ENCODE measurements at places on chromosomes 1 and 21.
A peak's percentile ranks its signal among the peaks of the same experiment; 100 is the strongest.

- no peak for DNase-seq
Measured at GRCh38 chr1:27351541-27352107, 9.8 kb downstream of the SYTL1 start.

GRCh38 chr1:231442735-231443134 is 20.6 kb upstream of the EGLN1 start:
- no peak for DNase-seq

- no peak for DNase-seq
Measured at GRCh38 chr1:51697166-51697565, 80.3 kb downstream of the OSBPL9 start.

DNA sequence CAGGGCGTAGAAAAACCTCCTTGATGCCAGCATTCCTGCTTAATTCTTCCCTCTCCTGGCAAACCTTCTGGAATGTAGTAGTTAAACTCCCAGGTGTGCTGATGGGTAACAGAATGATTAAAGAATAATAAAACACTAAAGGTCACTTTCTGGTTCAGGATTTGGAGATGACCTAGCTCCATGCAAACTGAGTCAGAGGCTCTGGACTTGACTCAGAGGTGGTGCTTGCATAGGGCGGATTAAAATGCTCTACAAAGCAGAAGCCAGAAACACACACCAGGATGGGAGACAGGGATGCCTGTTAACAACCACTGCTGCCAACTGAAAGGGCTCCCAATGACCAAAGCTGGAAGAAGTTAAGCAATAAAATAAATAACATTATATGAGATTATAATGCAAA is 41.5 kb downstream of the KRTAP19-8 start:
- DNase-seq = no peak

DNA sequence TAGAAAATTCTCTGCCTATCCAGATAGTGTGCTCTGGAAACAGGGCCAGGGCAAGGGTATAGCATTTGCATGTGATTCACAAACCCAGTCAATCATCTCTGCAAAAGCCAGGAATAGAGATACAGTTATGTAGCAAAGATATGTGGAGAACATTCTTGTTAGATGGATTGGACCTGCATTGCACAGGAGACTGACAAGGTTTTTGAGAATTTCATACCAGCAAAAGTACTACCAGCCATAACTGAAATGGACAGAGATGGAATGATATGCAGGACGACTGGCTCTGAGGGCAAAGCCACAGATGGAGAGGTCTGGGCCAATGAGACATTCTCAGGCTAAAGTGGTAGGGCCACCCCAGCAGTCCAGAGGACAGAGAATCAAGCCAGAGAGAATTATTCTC is 24.7 kb downstream of the SCMH1 start:
- DNase-seq = no peak

GRCh38 chr1:14660801-14661200 is 62.3 kb downstream of the KAZN start:
- DNase-seq = no peak

GRCh38 chr1:5650283-5651026 is 341.8 kb downstream of the NPHP4 start:
- DNase-seq = no peak

- no peak for DNase-seq
Measured at GRCh38 chr1:171841931-171842761, 848 bp downstream of the DNM3 start.

DNA sequence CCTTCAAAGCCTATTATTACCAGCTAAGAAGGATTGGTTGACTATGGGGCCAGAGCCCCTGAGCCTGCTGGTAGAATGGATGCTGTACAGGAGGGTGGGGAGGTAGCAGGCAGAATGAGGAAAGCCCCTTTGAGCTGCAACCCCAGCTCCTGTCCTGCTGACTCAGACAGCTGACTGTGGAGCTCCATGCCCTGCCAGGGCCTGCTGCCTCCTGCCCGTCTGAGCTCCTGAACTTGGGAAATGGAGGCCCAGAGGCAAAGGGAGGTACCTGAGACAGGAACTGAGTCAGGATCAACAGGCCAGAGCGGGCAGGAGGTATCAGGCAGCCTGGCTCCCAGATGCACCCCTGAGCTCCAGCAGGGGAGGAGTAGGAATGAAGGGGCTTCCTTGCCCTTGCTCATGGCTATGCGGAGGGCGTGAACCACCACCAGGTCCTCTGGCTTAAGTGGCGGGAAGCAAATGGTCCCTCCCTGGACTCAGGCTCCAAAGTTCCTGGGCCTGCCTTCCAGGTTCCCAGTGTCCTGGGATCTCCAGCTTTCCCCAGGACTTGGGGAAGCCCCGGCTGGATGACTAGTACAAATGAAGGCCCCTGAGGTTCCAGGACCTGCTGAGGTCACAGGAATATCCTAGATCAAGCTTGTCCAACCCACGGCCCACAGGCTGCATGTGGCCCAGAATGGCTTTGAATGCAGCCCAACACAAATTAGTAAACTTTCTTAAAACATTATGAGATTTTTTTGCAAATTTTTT is 3.9 kb upstream of the SFN start:
- no peak for DNase-seq

GRCh38 chr1:156550346-156550745 is 22.0 kb downstream of the IQGAP3 start:
- DNase-seq = no peak

GRCh38 chr21:25682382-25682781 is 43.3 kb downstream of the JAM2 start:
- no peak for DNase-seq

DNA sequence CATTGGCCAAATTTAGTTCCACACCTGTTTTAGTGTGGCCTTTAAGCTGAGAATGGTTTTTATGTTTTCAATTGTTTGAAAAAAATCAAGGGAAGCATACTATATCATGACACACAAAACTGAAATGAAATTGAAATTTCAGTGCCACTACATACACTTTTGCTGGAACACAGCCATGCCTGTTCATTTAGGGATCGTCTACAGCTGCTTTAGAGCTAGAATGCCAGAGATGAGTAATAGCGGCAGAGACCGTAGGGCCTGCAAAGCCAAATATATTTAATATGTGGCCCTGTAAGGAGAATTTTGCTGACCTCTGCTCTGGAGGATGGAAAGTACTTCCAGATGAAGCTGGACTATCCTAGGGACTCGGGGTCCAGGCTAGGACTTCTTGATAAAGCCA is 62.5 kb upstream of the LYST start:
- no peak for DNase-seq

GRCh38 chr1:24727501-24728216 is 17.6 kb upstream of the CLIC4 start:
- no peak for DNase-seq

DNA sequence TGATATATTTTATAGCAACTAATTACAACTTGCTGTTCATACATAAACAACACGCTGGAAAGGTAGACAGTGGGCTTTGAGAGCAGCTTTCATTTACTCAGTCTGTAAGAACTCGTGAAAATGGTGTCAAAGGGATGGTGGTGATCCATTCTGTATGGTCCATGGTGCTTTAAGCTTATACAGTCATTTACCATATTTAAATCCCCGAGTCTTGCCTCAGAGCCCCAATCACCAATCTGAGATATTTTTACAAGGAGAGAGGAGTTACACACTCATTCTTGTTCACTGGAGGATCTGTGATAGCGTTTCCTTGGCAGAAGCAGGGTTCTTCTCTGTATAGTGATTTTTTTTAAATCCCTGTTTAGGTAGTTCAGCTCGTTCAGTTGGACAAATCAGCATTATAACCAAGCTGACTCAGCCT is 694.6 kb downstream of the USP25 start:
- no peak for DNase-seq

DNA sequence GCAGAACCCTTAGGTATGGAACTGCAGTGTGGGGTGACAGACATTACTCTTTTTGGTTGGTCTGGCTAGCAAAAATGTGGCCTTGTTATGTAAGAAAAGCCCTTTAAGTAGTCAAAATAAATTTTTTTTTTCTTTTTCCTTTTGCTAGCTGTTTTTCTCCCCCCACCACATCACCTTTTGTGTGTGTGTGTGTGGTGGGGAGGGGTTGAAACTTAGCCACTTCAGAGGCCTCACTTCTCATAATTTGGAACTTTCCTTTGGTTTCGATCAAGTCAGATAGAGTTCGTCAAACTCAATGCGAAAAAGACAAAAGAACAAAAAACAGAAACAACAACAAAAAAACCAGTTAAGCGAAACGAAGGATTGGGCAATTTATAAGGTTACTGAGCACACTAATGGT is 1.9 kb upstream of the PRMT2 start:
- no peak for DNase-seq

DNA sequence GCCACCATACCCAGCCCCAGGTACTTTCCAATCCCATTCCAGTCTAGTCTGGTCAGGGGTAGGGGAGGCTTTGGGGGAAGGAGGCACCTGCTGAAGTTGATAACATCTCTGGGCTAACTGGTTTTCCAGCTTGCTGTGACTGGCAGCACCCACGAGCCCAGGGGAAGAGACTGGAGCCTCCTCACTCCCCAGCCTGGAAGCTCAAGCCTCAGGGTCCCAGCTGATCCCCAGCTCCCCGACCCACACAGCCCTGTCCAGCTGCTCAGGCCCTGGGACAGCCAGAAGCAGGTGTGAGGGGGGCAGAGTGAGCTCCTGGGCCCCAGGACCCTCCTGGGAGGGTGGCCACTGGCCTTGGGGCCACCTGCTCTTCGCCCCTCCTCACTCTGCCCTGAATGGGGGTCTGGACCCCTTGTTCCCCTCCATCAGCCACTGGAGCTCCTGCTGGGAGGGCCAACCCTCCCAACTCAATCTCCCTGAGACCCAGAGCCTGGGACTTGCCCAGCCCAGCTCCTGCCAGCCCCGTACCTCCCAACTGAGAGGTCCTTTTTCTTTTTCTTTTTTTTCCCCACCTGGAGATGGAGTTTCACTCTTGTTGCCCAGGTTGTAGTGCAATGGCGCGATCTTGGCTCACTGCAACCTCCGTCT is 23.5 kb upstream of the RNU1-4 start:
- no peak for DNase-seq

DNA sequence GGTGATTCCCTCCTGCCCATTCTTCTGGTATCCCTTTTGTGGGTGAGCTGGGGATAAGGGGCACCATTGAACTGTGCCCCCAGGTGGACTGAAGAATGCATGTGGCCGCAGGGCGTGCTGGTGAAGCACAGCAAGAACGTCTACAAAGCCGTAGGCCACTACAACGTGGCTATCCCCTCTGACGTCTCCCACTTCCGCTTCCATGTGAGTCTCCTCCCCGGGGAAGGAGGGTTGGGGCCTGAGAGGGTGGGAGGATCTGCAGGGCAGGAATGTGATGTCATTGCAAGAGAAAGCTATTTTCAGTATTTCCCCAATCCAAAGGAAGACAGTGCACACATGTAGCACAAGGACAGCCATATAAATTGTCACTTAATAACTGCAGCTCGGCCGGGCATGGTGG is 7.5 kb upstream of the KPNA6 start:
- DNase-seq = no peak

- no peak for DNase-seq
Measured at GRCh38 chr1:91885213-91885715, 687 bp downstream of the TGFBR3 start.

DNA sequence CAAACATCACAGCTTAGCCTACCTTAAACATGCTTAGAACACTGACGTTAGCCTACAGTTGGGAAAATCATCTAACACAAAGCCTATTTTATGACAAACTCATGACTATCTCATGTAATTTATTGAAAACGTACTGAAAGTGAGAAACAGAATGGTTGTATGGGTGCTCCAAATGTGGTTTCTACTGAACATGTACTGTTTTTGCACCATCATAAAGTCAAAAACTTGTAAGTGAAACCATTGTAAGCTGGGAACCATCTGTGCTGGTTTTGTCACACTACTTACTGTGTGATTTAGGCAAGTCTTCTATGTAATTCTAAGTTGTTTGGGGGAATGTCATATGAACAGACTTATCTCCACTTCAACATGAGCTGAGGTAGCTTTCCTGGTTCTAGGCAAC is 55.5 kb downstream of the TOR1AIP2 start:
- no peak for DNase-seq

- DNase-seq = no peak
Measured at GRCh38 chr1:20057886-20058420, 12.0 kb upstream of the PLA2G5 start.

DNA sequence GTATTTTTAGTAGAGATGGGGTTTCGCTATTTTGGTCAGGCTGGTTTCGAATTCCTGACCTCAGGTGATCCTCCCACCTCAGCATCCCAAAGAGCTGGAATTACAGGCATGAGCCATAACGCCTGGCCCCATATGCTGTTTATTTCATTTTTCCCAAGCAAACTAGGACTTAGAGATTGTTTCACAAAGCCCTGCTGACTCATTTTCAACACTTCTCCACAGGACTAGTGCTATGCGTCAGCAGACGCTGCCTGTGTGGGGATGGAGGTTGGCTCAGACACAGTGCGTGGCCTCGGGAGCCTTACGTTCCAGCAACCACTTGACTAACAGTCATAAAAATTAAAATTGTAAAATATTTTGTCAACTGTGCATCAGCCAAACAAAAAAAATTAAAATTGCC is 22.7 kb downstream of the PKNOX1 start:
- DNase-seq = no peak

- DNase-seq = peak; percentile 20
Measured at GRCh38 chr1:211260141-211261107, 1.3 kb downstream of the RCOR3 start.

GRCh38 chr1:204350312-204350711 is 9.4 kb downstream of the PLEKHA6 start:
- no peak for DNase-seq

- DNase-seq = no peak
Measured at GRCh38 chr1:244957525-244957924, 93.2 kb upstream of the HNRNPU start.

- DNase-seq = no peak
Measured at GRCh38 chr1:173302366-173302765, 95.2 kb upstream of the TNFSF4 start.

- DNase-seq = no peak
Measured at GRCh38 chr1:2384941-2385481, 6.3 kb downstream of the MORN1 start.

Measured in stimulated activated CD8-positive, alpha-beta memory T cell treated with anti-CD3 and anti-CD28 coated beads, Interleukin-4, amount 100 ng/mL, for 4 hours (primary cell).